ENCODE measurements at places on chromosomes 3 and 15.

DNA sequence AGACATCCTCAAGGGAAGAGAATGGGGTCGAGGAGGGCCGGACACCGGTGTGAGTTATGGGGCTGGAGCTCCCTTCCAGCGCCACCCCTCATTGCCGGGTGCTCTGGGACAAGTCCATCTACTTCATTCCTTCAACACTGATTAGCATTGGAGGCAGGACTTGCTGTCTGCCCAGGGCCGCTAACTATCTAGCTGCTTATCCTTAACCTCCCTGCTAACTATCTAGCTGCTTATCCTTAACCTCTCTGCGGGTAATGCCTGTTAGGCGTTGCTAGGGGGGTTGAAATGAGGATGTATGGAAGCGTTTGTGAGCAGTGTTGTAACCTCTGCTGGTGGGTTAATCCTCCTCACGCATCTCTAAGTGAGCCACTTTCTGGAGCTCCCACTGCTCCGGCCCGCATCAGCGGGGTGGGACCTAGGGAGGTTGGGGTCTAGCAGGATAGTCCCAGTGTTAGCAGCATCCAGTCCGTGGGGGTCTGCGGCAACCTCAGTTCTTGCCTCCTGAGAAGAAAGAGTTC, 10.9 kb upstream of the CHAC1 start:
- DNase-seq: no peak

GRCh38 chr3:63654211-63654610, 1.7 kb downstream of the SNTN start:
- no peak for DNase-seq

GRCh38 chr15:95142531-95142930, 911.2 kb downstream of the MCTP2 start:
- DNase-seq: no peak

- DNase-seq: no peak
Measured at GRCh38 chr15:58474741-58475323, 43.0 kb downstream of the LIPC start.

- DNase-seq: no peak
Measured at GRCh38 chr3:132925256-132925930, 112.8 kb upstream of the TMEM108 start.

DNA sequence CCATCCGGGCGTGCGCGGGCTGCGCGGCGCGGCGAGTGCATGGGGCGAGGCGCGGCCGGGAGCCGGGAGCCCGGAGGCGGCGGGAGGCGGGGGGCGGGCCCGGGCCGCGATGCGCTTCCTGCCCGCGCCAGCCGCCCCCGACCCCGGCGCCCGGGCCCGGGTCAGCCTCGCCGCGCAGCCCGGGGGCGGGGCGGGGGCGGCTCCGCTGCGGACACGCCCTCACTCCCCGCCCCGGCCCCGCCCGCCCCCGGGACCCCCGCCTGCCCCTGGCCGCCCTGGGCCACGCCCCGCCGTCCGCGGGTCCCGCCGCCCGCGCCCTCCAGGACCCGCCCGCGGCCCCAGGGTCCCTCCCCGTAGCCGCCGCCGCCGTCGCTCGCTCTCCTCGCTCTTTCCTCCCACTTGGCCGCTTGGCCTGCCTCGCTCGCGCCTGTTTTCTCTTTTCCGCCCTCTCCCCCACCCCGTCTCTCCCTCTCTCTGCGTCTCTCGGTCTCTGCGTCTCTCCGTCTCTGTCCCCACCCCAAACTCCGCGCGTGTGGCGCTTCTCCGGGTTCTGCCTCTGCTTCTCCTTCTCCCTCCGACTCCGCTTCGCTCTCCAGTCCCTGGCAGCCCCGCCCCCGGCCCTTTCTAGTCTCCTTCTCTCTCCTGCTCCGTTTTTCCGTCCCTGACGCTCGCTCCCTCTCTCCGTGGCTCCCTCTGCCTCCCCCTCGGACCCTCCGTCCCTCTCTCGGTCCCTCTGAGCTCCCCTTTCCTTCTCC, at the start of gene PLXND1:
Gene PLXND1, minus strand, starts transcription at position 41 of the 755 bp plus-strand sequence. Its CDS starts 37 bp downstream, at position 4.
- no peak for DNase-seq

- no peak for DNase-seq
Measured at GRCh38 chr3:97721446-97721845, 43.1 kb upstream of the ARL6 start.

DNA sequence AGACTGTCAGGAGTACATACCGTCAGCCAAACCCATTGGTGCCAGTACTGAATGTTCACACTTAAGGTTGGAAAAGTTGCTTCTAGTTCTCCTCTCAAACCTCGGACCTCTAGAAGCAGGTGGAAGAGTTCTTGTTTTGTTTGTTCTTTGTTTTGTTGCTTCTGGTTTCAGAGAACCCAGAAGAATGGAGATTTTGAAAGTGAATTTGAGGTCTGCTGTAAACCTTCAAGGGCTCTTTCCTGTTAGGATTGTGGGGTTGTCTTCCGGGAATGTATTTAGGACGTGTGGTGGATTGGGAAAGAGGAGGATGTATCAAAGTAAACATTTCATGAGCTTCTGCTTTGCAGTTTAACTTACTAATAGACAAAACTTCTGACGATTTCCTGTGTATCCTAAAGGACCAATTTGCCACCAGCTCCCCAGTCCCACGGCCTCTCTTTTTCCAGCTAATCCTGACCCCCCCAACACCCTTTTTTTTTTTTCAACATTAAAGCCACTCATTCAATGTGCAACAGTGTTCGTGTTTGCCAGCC, 50.3 kb downstream of the FILIP1L start:
- no peak for DNase-seq

GRCh38 chr3:144051211-144051610, 79.6 kb downstream of the DIPK2A start:
- DNase-seq: no peak

DNA sequence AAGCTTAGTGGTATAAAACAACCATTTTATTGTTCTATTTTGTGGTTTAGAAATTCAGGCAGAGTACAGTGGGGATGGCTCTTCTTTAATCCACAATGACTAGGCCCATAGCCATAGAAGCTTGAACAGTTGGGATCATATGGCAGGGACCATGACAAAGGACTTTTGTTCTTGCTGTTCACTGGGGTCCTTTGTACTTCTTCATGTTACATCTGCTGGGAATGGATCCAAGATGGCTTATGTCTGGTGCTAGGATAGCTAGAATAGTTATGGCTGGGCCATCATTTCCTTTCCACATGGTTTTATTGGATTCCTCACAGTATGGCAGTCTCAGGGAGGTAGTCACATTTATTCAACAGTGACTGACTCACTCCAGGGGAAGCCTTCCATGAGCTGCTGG, 427.9 kb upstream of the AGTR1 start:
- no peak for DNase-seq

DNA sequence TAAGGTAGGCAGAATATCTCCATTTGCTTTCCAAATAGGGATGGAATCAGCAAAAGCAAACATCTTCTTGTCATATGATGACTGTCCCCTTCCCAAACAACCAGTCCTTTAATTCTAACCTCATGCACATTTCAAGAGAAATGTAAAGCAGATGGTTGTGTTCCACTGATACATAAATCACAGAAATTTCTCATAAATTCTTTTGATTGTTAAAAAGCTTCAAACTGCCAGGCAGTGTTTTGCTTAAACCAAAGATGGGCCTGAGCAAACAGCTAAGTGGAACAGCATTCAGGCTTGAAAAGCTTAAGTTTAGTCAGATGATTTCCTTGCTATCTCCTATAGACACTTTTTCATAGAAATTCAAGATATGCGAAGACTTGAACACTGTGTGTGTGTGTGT, 74.3 kb upstream of the SOX2 start:
- no peak for DNase-seq

GRCh38 chr3:19972054-19972453, 25.2 kb downstream of the RAB5A start:
- no peak for DNase-seq

- no peak for DNase-seq
Measured at GRCh38 chr15:48514103-48514816, 131.2 kb downstream of the FBN1 start.

- no peak for DNase-seq
Measured at GRCh38 chr3:69368129-69368741, 17.7 kb downstream of the FRMD4B start.

DNA sequence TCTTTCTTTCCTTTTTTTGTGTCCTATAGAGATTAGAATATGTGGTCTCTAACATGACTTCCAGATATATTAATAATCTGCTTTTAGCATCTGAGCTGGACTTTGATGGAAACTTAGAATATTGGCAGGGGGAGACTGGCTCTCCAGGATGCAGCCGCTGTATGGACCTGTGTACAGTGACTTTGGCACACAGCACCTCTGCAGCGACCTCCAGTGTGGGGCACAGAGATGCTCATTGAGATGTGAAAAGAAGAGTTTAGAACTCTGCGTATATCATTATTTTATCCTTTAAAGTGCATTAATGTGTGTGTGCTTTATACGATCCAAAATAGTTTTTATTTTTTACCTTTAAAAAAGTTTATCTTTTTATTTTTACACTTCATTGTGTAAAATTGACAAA, 18.3 kb downstream of the CFAP161 start:
- DNase-seq: no peak

GRCh38 chr15:38254051-38254883, 1.6 kb downstream of the SPRED1 start:
- DNase-seq: no peak

DNA sequence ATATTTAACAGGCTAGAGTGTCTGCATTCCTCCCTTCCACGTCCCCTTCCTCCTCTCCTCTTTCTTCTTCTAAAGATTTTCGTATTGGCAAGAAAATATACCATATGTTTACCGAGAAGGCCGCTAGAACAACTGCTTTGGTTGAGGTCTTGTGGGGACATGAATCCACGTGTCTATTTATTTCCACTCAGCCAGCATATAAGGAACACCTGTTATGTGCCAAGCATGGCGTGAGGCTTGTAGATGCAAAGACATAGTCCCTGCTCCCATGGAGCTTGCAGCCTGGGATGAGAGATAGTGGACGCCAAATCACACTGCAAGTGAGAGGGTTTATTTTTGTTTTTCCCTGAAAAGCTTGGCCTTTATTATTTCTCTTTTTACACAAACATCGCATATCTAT, 57.1 kb downstream of the SLC7A14 start:
- no peak for DNase-seq

- no peak for DNase-seq
Measured at GRCh38 chr3:171835116-171835515, 8.0 kb upstream of the TMEM212 start.

DNA sequence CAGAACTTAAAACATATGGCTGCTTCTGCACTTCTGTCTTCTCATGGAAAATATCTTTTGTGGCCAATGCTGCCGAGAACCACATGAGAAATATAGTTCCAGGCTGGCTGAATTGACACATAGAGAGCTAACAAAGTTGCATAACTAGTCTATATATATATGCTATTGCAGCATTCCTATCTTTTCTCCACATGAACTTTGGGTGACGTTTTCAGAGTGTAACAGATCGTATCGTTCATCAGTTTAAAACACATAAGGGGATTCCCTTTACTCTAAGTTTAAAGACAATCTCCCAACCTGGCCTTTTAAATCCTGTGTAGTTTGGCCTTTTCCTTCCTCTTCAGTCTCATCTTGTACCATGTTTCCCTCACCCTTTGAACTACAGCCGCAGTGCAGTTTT, 394.2 kb upstream of the CBLB start:
- DNase-seq: no peak

Measured in NCI-H2029 treated with DMSO at 0.1 percent for 48 hours (cell line).